Activated B cell treated with CpG ODN at 0.5 μM for 24 hours (primary cell): ENCODE measurements at places on chromosomes 1 and 21. TPM values are rescaled to one million over a fixed set of nuclear protein-coding genes. Genes with fewer than 3 reads are reported as not detected.

DNA sequence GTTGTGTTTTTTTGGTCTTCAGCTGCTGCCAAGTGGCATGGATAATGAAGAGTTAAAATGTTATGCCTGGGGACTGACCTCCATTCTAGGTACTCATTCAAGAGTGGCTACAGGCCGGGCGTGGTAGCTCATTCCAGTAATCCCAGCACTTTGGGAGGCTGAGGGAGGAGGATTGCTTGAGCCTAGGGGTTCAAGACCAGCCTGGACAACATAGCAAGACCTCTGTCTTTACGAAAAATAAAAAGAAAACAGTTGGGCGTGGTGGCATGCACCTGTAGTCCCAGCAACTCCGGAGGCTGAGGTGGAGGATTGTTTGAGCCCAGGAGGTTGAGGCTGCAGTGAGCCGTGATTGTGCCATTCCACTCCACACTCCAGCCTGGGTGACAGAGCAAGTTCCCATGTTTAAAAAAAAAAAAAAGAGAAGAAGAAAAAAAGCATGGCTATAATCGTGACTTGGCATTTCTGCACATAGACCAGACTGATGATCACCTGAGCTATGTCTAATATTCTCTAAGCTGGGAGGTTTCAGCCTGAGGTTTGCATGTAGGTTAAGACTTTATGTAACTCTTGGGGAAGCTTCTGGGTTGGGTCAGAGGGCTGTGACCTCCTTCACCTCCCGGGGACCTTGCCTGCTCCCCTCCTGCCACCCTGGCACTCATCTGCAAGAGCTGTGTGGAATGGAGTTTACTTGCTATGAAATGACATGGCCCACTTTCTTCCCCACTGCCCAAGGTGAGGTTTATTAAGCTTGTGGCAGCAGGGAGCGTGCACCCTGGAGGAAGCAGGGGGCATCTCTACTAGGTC is 51.3 kb downstream of the DHRS3 start:
- DNase-seq = no peak

SPATC1L gene
- 7.5 and 7.9 TPM in 2 replicates for total RNA-seq

DNA sequence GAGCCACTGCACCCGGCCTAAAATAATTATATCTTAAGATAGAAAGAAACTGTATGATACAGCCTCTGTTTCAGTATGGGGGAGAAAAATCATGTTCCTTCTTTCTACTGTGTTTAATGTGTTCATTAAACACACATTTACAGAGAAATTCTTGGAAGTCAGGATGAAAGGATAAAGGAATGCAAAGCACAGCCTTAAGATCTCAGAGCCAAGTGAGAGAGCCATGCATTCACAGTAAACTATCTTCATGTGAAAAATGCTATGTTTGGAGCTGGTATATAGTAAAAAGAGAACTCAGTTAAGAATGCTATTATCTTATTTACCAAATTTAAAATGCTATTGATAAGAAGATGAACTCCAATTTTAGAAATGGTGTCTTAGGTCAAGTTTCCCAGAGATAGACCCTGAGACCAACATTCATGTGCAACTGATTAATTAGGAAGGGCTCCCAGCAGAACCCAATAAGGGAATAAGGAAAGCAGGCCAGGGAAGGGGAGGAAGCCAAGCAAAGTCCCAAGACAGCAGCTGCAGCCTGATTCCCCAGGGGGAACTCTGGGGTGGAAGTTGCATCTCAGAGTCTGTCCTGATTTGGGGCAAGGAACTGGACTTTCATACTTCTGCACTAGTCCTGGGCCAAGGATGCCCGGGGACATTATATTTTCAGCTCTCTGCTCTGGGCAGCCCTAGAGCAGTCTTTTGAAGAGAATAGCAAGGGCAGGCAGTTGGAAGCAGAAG is 130.0 kb upstream of the ZNF648 start:
- no peak for DNase-seq

DNA sequence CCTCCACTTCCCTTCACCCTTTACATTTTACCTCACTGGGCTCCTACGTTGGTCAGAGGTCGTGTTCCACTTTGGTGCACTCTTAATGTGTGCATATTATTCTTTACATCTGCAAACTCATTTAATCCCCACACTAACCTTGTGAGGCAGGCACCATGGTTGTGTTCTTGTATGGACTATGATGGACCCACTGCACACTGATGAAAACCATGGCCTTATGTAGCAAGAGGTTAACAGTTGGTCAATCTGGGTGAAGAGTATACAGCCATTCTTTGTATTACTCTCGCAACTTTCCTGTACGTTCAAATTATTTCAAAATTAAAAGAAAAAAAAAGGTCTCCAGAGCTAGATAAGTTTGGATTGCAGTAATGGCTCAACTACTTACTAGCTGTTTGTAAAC is 78.5 kb downstream of the RUNX1 start:
- no peak for DNase-seq

GRCh38 chr21:19547951-19548840 is 1144.6 kb upstream of the TMPRSS15 start:
- DNase-seq = no peak

DNA sequence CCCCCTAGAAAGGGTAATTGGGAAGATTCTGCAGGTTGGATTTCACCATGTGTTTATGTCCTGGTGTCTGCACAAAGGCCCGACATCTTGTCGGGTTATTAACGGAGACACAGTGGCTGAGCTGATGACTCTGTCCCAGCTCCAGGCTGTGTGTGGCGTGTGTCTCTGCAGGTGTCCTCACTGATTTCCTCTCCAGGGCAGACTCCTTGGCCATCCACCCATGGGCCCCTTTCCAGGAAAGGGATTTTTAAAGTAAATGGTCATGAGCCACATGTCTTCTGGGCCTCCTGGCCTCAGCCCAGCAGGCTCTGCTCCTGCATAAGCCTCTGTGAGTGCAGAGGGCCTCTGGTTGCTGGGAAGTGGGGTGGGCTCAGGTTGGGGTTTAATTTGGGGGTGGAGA is 418.7 kb upstream of the VAMP3 start:
- no peak for DNase-seq

DNA sequence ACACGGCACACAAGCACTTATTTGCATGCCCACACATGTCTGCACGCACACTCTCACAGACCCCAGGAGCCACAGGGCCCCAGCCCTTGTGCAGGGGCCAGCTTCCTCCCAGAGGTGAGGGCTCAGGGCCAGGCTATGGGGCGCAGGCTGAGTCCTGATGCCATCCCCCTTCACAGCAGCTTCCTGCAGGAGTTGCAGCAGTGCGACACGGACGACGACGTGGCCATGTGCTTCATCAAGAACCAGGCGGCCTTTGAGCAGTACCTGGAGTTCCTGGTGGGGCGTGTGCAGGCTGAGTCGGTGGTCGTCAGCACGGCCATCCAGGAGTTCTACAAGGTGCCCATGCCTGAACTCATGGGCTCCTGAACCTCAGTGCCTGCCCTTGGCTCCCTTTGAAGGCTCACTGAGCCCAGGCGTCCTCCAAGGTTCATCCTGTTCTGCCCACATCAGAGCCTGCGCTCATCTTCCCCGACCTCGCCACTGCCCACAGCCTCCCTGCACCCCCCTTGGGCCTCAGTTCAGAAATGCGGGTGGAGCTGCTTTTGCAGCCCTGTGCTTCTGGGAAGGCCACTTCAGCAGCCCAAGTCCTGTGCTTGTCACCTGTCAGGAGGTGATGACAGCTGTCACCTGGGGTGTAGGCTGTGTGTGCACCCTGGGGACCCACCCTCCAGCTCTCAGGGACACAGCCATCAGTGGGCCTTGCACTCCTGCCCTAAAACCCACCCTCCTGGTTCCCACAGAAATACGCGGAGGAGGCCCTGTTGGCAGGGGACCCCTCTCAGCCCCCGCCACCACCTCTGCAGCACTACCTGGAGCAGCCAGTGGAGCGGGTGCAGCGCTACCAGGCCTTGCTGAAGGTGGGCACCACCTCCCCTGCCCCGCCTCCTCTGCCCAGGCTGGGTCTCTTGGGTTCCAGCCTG is 66.6 kb downstream of the TRIM11 start:
- peak; percentile 13 for DNase-seq

TMEM82 gene
- total RNA-seq = not detected in 2 replicates

- DNase-seq = no peak
Measured at GRCh38 chr21:41290106-41290799, 26.3 kb upstream of the FAM3B start.

GRCh38 chr1:39105841-39106765 is 80.0 kb downstream of the NDUFS5 start:
- peak; percentile 59 for DNase-seq

- no peak for DNase-seq
Measured at GRCh38 chr1:116740746-116741145, 13.5 kb upstream of the CD2 start.

RAB25 gene
- total RNA-seq = 0.32 and 0.38 TPM in 2 replicates

GRIK3 gene
- total RNA-seq = 0.35 and 0.37 TPM in 2 replicates

CD1D gene
- 4.6 and 5.0 TPM in 2 replicates for total RNA-seq

GRCh38 chr21:44962403-44962966 is 22.7 kb downstream of the SLX9 start:
- no peak for DNase-seq

DNA sequence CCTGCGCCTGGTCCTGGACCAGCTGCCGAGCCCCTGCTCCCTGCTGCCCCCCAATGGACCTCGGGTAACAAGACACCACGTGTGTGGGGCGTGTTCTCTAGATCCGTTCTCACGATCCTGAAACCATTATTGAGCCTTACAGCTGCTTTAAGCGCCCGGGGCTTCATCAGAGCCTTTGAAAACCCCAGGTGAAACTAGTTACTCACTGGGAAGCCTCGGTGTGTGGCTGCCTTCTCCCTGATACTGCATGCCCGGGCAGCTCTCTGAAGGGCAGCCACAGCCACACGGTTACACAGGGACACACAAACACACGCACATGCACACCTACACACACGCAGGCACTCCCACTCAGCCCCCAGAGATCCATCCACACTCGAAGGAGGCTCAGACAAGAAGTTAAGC is 5.3 kb downstream of the HES2 start:
- no peak for DNase-seq

ZBTB18 gene
- 42.5 and 46.7 TPM in 2 replicates for total RNA-seq

- DNase-seq = no peak
Measured at GRCh38 chr1:185581961-185582725, 152.0 kb upstream of the HMCN1 start.

GRCh38 chr21:45515241-45516061 is 26.8 kb downstream of the SLC19A1 start:
- no peak for DNase-seq

GRCh38 chr1:117642963-117643362 is 37.1 kb downstream of the TENT5C start:
- DNase-seq = no peak

GRCh38 chr21:20642681-20643080 is 355.5 kb upstream of the NCAM2 start:
- DNase-seq = no peak

HSD11B1 gene
- not detected in 2 replicates for total RNA-seq

DNA sequence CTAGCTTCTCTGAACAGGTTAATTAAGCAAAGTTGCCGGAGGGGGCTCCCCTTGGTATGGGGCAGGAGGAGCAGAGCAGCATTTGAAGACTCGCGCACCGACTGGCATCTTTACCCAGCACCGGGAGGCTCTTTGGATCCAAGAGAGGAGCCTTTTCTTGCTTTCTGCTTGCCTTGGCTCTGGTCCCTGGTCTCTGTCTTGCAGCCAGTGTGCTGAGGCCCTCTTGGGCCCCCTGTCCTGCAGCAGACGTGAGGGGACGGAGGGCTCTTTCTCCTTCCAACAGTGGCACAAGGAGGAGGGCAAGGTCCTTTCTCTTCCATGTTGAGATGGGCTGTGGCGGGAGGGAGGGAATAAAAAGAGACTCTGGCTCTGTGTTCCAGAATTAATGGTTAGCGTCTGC is 45.6 kb downstream of the ZBTB18 start:
- DNase-seq = no peak

DNA sequence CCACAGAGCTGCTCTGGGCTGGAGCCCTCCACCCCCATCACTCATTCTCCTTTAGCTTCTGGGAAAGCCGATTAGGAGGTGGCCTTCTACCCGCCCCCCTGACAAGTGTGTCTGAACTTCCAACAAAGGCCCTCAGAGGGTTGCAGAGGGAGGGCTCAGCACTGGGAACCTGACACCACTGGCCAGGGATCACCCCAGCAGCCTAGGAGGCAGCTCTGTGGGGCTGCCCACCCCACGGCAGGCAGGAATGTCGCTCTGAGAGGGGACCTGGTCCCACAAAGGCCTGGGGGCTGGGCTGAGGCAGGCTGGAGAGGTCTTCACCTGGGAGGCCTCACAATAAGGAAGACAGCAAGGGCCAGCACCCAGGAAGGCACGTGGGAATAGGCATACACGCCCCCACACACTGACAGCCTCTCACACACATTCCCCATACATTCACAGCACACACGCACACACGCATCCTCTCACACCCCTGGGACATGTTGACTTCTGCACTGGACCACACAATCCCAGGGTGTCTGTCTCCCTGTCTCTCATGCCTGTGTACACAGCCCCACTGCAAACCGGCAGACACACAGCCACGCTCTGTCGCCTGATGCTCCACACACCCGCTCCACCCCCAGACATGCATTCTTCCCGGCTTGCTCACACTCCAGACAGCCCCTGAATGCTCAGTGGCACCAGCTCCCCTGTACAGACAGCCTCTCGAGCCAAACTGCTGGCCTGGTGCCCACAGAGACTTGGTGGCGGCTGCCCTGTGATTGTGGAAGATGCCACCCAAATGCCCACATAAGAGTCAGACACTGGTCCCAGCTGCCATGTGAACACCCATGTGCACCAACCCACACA is 30.7 kb downstream of the DMBX1 start:
- no peak for DNase-seq

DNA sequence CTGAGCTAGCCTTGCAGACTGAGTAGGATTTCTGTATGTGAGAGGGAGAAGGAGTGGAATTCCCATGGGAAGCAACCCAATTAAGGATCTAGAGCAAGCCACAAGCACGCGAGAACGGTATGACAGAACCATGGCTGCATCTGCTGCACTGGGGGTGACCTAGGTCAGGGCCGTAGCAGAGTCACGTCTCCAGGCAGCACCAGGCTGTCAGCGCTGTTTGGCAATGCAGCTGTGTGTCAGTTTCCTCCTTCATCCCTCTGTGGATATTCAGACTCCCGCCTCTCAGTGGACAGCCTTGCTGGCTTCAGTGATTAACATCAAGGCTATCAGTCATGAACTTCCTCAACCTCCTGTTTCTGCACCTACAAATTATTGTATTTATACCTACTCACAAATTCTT is 118.1 kb upstream of the PPP2R5A start:
- no peak for DNase-seq

OR2T33 gene
- not detected in 2 replicates for total RNA-seq

- DNase-seq = no peak
Measured at GRCh38 chr1:167820684-167821355, 93.1 kb downstream of the ADCY10 start.

- peak; percentile 34 for DNase-seq
Measured at GRCh38 chr1:204213668-204214662, at the start of gene GOLT1A. Gene GOLT1A (minus strand): TSS chr1:204213988. CDS start chr1:204213906, 82 bp downstream.

DNA sequence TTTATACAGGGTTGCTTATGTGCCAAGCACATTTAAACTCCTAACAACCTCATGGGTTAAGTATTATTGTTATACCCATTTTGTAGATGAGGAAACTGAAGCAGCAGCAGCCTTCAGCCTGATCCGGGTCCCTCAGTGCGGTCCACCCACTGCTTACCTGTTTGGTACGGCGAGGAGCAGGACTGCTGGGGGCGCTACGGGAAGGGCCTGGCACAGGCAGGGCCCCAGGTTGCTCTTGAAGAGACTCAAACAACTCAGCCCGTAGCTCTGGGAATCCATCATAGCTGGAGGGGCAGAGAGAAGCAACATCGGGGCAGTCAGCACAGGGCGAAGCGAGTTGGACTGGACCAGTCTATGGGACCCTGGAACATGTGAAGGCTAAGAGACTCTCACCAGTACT is 9.2 kb downstream of the DENND4B start:
- DNase-seq = no peak
